ENCODE measurements at places on chromosomes 1 and 21. TPM values are rescaled to one million over a fixed set of nuclear protein-coding genes. Genes with fewer than 3 reads are reported as not detected.

Gene RIPPLY3
- total RNA-seq, result not detected

DNA sequence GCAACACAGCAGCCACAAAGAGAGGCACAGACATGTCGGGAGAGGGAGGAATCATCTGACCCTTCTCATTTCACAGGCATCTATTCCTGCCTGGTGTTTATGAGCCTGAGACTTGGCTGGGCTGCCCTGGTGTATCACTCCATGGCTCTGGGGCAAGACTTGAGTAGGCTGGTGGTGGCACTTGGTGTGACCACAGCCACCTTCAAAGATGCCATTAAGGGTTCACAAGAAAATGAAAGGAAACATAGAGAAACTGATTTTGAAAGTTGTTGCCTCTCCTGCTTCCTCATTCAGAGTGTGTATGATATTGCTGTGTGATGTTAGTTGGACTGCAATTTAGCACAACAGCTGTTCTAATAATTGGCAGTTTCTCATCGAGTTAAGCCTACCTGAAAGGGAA lies 298.8 kb downstream of the FAM72C start:
- DNase-seq, result no peak
- no peaks in the 10 kb centered on the region for H3K27me3 ChIP-seq
- H3K4me1 ChIP-seq, result no peaks in the 10 kb centered on the region
- no peak overlapping the region for H3K27ac ChIP-seq
- no peaks in the 10 kb centered on the region for H3K36me3 ChIP-seq

GRCh38 chr1:112594208-112594876 lies 24.6 kb downstream of the ST7L start:
- no peak for DNase-seq
- peaks cover 8% of the 10 kb centered on the region for H3K36me3 ChIP-seq
- H3K27me3 ChIP-seq, result no peaks in the 10 kb centered on the region
- no peaks in the 10 kb centered on the region for H3K4me1 ChIP-seq
- no peak overlapping the region for H3K27ac ChIP-seq
- H3K4me3 ChIP-seq, result no peak overlapping the region

DNA sequence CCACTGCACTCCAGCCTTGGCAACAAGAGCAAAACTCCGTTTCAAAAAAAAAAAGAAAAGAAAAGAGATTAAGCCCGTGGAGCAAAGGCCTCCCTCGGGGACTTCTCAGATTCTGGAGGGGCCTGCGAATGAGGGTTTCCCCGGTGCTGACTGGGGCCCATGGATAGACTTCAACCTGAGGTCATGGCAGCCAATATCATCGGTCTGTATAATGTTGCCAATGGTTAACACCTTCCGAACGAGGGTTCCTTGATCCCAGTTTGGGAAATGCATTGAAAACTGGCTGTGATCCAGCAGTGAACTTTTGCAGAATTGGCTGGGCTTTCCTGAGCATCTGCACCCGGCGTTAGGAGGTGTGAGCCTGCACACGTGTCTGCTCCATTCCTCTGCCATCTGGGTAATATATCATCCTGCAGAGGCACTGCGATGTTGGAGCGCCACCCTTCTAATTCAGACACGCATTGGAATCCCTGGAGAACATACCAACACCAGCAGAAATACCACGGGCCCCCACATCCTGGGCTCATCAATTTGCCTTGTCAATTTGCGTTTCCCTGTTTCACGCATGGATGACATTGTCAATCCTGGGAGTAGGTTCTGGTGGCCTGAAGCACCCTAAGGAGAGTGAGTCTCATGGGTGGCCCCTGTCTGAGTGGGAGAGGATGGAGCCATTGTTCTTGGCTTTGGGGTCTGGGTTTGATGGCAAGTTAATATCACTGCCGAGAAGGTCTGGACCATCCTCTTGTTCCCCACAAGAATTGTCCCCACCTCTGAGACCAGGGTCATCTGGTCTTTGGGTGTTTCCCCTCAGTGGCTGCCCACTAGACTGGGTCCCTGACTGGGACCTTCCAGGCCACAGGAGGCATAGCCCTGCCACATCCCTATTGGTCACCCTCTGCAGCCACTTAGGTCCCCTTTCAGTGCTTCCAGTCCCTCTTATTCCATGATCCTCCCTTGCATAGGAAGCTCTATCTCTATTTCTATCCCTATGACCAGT lies 441.0 kb downstream of the PTPRU start:
- H3K27me3 ChIP-seq, result no peaks in the 10 kb centered on the region
- peaks cover 4% of the 10 kb centered on the region for H3K4me1 ChIP-seq
- DNase-seq, result no peak
- no peak overlapping the region for H3K4me3 ChIP-seq
- H3K27ac ChIP-seq, result no peak overlapping the region

- H3K27me3 ChIP-seq, result no peaks in the 10 kb centered on the region
- no peaks in the 10 kb centered on the region for H3K36me3 ChIP-seq
- no peak overlapping the region for H3K4me3 ChIP-seq
These were observed 393.6 kb downstream of the AGBL4 start for GRCh38 chr1:49630156-49630555.

Measured in astrocyte (in vitro differentiated cells and primary cell).